Testis (tissue), 5 donors: ENCODE measurements at places on chromosomes 4 and X. TPM values are rescaled to one million over a fixed set of nuclear protein-coding genes. Genes with fewer than 3 reads are reported as not detected.

Gene HTT
- polyA plus RNA-seq, result 45.2 TPM

DNA sequence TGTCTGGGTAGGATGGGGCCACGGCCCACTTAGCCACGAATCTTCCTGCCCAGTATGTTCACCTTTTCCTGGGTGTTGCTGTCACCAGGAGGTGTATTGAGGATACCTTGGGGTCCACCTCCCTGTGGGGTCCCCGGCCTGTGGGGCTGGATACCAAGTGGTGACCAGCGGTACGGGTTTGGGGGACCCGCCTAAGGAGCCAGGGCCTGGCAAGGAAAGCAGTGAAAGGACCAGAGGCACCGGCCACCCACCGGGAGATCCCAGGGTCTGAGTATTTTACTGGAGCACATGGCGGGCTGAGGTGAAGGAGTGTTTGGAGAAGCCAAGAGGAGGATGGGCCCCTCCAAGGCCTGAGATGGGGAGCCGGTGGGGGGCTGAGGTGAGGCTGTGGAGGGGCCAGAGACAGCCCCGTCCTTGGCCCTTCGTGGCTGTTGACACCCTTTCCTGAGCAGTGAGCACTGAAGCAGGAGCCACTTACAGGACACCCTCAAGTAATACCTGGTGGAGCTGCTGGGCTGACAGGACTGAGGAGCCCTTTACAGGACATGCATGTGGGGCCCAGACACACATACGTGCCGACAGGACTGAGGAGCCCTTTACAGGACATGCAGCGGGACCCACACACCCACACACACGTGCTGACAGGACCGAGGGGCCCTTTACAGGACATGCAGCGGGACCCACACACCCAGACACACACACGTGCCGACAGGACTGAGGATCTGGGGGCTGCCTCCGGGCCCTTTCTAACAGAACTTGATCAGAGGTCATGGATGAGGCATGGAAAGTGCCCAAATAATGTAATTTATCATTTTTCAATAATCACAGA lies 38.4 kb downstream of the TMEM271 start:
- DNase-seq, result no peak

DNA sequence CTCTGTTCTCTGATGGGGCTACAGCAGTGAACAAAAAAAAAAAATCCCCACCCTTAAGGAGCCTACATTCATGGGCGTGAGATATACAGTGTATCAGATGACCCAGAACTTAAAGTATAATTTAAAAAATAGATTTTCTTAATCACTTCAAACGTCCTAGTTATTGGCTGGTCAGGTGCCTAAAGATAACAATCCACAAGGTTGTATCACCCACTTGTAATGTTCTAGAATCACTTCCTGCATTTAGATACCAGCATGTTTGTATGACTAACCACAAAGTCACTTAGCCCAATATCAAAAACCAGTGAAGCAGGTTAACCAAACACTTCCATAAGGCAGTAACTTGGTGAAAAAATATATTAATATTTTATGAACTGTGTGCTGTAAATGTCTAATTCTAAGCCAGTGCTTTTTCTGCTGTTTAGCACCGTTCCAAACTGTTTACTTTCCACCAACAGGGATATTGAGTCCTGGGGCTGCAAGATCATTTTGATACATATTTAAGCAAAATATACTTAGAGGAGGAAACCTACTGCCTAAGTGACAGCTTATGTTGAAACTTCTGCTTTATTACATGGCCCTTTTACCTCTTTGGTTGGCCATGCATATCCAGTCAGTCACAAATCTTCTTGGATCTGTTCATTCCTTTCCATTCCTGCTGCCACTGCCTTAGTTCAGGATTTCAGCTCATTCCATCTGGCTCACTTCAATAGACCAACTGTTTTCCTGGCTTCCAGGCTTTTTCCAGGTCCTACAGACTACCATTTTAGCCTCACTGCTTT lies 43.3 kb downstream of the CD40LG start:
- no peak for DNase-seq

DNA sequence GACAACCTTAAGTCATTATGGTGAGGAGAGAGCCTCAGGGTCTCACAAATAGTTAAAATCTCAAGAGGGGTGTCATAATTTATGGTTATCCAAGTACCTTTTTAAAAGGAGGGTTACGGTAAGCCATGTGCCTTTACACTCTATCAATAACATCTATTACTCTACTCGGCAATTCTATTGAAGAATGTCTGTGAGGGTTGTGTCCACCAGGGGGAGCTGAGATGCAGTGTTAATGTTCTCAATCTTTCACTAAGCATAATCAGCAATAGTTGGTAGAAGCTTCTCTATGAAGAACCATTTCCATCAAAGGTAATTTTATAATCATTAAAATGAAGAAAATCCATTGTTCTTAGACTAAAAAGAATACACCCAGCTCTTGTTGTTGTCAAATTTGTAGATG lies 457.4 kb downstream of the CENPC start:
- DNase-seq, result peak; percentile 78

Gene IL9R
- polyA plus RNA-seq, result not detected

Gene SH3RF1
- 15.1 TPM for polyA plus RNA-seq
